Putamen (tissue), 1 donor: ENCODE measurements at places on chromosomes 13 and 19.
A peak's percentile ranks its signal among the peaks of the same experiment; 100 is the strongest.

DNA sequence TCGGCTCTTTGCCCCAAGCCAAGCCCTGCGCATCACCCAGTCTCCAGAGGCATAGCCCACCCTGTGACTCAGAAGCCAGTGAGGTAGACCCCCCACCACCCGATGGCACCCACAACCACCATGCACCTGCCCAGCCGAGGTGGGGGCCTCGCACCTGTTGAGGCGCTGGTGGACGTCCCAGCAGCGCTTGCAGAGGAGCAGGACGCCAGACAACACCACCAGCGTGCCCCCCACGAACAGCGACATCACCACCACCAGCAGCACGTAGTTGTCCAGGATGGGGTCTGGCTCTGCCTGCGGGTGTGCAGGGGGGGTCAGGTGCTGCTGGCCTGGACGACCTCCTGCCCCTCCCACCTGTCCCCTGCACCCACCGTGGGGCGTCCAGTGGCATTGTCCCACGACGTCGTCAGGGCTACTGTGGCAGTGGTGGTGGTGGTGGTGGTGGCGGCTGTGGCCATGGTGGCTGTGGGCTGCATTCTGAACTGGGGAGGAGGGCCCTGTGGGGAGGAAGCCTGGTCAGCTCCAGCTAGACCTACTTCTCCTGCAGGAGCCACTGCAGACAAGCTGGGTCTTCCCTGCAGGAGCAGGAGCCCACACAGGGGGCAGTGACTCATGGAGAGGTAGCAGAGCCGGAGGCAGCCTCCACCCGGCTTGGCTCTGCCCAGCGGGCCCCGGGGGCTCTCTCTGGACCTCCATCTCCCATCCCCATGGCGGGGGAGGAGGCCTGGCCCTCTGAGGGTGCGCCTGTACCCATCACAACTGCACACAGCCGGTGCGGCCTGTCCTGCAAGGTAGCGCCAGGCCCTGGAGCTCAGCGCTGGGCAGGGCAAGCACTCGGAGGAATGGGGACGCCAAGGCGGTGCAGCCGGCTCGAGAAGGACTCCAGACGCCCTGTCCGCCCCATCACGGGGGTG lies 1.9 kb downstream of the CBARP start:
- DNase-seq = no peak

GRCh38 chr13:100921139-100921538 lies 246.5 kb upstream of the TMTC4 start:
- DNase-seq = no peak

DNA sequence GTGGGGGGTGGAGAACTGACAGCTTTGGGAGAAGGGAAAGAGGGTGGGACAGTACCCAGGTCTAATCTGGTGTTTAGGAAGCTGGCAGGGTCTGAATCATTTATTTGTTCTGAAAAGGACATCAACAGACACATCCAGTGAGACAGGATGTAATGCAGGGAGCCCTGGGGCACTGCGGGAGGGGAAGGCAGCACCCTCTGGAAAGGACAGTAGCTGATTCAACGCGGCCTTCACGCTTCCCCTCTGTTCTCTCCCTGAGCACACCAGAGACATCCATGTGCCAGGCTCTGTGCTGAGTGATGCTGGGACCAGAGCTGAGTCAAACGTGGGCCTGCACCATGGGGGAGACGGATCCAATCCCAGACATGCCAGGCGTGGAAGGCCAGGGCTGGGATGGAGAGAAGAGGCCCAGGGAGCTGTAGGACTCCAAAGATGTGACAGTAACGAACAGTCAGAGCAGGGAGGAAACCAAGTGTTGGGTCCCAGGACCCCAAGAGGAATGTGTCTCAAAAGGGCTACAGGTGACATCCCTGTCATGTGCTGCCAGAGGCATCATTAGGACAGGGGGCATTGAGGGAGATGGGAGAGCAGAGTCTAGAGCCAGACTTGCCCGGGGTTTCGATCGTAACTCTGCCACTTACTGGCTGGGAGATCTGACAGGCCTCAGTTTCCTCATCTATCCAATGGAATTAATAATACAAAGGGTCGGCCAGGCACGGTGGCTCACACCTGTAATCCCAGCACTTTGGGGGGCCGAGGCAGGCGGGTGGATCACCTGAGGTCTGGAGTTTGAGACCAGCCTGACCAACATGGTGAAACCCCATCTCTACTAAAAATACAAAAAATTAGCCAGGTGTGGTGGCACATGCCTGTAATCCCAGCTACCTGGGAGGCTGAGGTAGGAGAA lies 1.7 kb downstream of the ETFB start:
- no peak for DNase-seq

DNA sequence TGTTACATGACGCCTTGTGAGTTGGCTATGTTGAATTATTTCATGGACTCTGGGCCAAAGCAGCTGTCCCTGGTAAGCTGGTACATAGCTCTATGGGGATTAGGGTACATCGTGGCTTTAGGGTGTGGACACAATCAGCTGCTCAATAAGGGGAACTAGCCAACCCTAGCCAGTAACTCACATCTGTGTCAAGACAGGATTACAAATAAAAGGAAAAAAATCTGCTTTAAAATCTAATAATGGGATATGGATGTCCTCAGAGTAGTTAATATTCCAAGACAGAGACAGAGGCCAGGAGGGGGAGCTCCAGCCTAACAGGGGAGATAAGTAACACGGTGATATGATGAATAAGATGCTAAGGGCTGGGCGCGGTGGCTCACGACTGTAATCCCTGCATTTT lies 21.1 kb upstream of the ZNF766 start:
- DNase-seq = no peak

- no peak for DNase-seq
Measured at GRCh38 chr13:34942732-34943435, 814 bp downstream of the NBEA start.

GRCh38 chr13:112531263-112531794 lies 56.6 kb downstream of the TUBGCP3 start:
- DNase-seq = no peak

DNA sequence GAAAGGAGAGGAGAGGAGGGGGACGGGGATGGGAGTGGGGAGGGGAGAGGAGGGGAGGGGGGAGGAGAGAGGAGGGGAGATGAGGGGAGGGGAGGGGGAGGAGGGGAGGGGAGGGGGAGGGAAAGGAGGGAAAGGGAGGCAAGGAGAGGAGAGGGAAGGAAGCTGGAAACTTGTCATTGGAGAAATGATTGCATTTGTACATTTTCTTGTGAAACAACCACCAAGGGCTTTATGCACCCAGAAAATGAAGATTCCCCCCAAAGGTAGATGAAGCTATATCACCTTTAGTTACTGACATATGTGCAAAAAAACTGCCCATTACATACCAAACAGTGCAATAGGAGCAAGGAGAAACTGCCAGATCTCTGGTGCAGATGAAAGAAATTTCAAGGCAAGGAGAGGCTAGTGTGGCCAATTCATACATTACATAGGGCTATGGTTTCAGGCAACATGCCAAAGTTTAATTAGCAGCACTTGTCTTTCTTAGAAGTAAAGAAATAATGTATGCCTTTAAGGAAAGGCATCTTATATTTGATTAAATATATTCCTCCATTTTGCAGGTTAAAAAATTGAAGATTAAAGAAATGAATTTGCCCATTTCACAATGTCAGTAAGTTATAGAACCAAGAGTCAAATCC lies 49.5 kb upstream of the STK24 start:
- DNase-seq = no peak

GRCh38 chr19:29653398-29653797 lies 11.9 kb upstream of the PLEKHF1 start:
- no peak for DNase-seq

- no peak for DNase-seq
Measured at GRCh38 chr13:72229067-72229466, 362.1 kb upstream of the DACH1 start.

DNA sequence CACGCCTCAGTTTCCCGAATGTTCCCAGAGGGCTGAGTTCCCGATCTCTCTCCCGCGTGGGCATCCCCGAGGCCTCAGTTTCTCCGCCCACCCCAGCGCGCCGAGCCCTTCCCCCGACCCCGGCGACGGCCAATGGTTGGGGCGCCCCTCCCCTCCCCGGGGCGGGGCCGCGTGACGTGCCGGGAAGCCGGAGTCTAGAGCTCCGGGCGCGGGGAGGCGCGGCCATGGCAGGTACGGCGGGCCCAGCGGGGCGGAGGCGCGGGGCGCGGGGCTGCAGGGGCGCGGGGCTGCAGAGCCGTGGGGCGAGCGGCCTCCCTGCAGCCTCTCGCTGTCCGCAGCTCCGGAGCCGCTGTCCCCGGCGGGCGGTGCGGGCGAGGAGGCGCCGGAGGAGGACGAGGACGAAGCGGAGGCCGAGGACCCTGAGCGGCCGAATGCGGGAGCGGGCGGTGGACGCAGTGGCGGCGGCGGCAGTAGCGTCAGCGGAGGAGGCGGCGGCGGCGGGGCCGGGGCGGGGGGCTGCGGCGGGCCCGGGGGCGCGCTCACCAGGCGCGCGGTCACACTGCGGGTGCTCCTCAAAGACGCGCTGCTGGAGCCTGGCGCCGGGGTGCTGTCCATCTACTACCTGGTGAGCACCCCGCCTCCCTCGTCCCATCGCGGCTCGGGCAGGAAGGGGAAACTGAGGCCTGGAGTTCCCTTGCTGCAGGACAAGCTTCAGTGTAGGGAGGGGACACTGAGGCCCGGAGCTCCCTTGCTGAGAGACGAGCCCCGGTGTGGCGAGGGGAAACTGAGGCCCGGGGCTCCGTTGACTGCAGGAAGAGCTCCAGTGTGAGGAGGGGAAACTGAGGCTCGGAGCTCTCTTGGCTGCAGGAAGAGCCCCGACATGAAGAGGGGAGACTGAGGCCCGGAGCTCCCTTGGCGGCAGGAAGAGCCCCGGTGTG lies at the start of gene MPND:
TSS of gene MPND (plus strand) at position 193 of the 938 bp plus-strand sequence. CDS start at position 225, 32 bp downstream.
- peak; percentile 94 for DNase-seq

DNA sequence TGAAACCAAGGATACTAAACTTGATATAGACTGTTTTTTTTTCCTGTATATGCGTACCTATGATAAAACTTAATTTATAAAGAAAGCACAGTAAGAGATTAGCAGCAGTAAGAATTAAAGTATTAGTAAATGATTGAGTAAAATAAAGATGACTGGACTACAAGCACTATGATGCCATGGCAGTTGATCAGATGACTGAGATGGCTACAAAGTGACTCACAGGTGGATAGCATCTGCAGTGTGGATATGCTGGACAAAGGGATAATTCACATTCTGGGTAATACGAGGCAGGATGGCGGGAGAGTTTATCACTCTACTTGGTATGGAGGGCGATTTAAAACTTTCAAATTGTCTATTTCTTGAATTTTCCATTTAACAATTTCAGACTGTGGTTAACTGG lies 11.8 kb downstream of the HTR2A start:
- no peak for DNase-seq

DNA sequence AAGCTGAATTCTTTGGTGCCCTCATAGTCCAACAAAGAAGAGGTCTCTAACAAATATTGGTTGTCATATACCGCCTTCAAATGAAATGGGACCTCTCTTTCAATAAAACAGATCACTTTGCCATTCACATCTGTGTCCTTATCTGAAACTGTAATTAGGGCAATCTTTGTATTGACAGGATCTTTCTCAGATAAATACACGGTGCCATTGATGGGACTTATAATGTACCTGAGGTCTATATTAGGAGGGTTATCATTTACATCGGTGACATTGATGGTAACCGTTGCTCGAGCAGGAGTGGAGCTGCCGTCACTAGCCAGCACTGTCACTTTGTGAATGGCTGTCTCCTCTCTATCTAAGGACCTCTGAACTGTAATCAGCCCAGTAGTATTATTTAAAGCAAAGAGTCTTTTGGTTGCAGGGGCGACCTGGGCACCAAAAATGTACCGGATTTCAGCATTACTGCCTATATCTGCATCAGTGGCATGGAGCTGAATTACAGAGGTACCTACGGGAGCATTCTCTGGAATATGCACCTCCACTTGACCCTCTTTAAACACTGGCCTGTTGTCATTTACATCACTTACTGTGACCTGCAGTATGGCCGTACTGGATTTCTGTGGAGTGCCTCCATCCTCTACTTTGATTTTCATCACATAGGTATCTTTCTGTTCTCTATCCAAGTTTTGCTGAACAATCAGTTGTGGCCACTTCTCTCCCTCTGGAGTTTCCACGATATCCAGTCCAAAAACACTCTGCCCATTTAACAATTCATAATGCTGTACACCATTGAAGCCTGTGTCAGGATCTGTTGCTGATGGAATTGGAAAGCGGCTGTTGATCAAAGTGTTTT lies 2.8 kb downstream of the PCDH9 start:
- no peak for DNase-seq

- DNase-seq = no peak
Measured at GRCh38 chr19:46142294-46142693, 5.7 kb upstream of the IGFL2 start.

DNA sequence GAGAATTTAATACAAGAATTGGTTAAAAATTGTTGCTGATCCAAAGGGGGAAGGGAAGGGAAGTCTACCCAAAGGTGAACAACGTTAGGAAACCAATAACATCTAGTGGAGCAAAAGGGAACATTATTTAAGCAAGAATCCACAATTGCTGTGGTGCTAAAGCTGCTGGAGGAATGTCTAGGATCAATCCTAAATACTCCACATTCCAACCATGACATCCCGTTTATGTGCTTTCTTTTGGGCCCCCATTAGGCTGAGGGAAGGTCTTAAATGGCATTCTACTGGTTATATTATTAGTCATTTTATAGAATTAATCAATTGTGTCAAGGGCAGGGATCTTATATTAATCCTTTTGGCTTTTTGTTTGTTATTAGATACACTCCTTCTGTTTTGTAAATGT lies 39.9 kb upstream of the VWA8 start:
- no peak for DNase-seq

DNA sequence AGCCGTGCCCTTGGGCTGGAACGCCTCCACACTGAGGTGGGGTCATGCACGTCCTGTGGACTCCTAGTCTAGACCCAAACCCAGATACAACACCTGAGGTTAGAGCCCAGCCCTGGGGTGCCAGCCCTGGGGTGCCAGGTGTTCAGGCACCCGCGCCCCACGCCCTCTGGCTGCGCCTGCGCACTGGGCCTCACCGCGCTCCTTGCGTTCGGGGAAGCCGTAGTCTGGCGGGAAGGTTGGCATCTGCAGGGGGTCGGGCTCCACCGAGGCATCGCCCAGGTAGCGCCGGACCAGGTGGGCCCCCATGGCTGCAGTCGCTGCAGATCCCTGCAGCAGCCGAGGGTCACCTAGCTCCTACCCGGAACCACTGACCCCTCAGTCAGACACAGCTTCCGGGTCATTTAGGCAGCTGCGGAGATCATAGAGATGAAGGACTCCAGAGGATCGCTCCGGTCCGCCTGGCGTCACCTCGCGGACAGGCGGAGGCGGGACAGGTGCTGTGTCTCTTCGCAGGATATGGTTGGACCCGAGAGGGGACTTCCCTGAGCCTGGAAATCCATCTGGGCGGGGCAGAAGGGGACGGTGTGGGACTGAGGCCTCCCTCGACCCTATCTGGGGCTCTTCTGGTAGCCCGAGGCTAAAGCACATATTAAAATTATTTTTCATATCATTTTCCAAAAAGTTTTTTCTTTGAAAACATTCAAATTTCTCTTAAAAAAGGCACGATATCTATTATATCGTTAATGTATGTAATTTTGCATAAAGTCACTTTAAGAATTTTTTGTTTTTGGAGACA lies at the start of gene NDUFB7:
TSS of gene NDUFB7 (minus strand) at position 372 of the 796 bp plus-strand sequence. CDS start at position 306, 66 bp downstream.
- peak; percentile 95 for DNase-seq

GRCh38 chr13:76527041-76527440 lies 359.2 kb downstream of the KCTD12 start:
- no peak for DNase-seq
